HS-5 (cell line): ENCODE measurements at places on chromosomes 6 and 20.
A peak's percentile ranks its signal among the peaks of the same experiment; 100 is the strongest.

- DNase-seq: no peak
These were observed 336.7 kb downstream of the GJA1 start for GRCh38 chr6:121771937-121772720.

- DNase-seq: no peak
These were observed 217.2 kb downstream of the IBTK start for GRCh38 chr6:82030301-82030700.

DNA sequence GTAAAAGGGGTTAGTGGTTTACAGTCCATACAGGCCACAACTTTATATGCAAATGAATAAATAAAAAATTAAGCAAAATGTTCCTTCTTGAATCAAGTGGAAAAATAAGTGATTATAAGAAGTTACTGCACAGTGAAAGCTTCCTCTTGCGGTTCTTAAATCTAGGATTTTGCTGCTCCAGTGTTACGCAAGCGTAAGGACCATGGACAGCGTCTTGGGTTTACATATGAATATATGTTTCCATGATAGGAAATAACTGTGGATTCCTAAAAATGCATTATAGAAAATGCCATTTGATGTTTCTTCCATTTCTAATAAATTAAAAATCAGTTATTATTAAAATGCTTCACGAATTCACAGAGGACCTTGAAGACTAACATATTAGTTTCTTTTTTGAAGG is 176.6 kb upstream of the POU3F2 start:
- DNase-seq: no peak

DNA sequence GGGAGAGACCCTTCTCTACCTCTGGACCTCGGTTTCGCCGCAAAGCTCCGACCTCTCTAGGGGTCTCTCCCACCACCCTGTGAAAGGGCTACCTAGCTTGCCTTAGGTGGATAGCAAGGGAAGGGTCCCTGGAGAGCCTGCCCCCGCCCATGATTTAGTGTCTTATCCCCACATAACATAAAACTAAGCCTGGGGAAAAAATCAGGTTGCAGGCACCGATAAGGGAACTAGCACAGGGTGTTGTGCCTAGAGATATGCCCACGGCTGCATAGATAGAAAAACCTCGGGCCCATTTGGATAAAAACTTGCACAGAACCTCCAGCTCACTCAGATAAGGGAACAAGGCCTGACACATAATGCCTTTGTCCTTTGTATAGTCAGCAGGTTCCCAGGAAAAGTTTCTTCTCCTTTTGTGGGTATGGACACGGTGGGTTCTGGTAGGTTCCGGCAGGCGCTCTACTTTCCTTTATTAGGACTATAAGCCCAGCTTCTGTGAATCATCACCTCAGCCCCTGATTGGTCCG is 846 bp downstream of the ZSCAN31 start:
- no peak for DNase-seq

GRCh38 chr20:43963233-43963632 is 48.6 kb downstream of the TOX2 start:
- no peak for DNase-seq

- no peak for DNase-seq
These were observed 18.2 kb upstream of the MYB start for GRCh38 chr6:135162678-135163439.

GRCh38 chr20:33019465-33020277 is 11.8 kb upstream of the BPIFB6 start:
- no peak for DNase-seq

- no peak for DNase-seq
These were observed 562 bp downstream of the MOCS1 start for GRCh38 chr6:39933669-39934130.

DNA sequence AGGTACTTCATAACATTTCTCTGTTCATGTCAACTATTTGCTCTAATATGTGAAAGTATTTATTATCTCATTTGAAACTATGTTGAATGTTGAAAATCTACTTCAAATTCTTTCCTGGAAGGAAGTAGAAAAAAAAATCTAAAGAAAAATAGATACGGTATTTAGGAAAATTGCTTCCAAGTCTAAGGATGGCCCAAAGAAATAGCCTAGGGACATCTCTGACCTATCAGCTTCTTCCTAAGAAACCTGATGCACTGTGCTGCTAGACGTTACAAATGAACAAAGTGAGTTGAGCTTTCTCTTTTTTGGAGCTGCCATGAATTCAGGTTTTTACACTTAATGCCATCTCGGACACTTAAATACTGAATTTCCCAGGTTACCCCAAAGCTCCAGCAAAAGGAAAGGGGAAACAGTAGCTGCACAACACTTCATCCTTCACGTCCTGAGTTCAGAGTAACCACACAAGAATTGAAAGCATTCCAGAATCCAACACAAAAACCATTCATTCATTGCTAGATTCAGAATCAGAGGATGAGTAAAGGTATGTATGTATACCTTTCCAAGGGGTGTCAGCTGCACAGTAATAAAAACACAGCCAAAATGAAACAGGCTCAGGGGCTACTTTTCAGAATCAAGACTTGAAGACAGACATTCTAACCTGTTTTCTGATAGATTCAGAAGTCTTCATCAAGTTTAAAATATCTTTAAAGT is 7.9 kb downstream of the RMND1 start:
- DNase-seq: no peak

DNA sequence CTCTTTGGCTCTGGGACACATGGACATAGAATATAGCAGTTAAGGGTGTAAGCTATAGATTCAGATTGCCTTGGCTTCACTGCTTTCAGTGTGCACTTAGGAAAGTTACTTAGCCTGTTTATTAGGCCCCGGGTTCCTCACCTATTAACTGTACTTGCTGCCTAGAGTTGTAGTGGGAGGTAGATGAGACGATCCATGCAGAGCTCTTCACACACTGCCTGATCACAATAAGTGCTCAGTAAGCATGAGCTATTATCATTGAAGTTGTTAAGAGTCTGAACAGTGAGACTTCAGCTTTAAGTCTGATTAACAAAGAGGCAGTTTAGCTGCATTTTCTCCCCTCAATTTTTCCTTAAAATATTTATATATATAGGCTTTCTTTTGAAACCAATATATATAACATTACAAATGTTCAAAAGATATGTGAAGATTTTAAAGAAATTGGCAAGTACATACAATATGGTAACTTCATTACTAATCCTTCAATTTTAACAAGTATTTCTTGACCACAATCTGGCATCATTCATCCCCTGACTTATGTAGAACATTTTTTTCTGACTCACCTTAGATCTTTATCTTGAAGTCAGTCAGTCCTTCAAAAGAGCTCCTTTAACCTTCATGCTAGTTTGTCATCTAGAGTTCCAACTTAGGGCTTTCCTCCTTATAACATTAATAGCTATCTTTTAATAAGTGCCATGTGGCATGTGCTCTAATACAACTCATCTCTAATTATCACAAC is 20.5 kb upstream of the SUPT3H start:
- no peak for DNase-seq

DNA sequence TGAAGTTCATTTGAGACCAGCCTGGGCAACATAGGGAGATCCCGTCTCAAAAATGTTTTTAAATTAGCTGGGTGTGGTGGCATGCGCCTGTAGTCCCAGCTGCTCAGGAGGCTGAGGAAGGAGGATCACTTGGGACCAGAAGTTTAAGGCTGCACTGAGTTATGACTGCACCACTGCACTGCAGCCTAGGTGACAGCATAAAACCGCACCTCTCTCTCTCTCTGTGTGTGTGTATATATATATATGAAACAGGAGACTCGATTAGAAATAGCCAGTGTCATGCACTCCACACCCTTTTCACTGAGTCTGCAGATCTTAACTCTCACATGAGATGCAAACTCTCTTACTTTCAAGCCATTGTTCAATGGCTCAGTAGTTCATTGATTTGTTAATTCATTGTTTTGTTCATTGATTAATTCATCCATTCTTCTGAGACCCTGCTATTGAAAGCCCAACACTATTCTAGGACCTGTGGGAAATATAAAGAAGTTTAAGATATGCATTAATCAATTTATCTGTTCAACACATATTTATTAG is 52.4 kb upstream of the MRPS10 start:
- DNase-seq: no peak

DNA sequence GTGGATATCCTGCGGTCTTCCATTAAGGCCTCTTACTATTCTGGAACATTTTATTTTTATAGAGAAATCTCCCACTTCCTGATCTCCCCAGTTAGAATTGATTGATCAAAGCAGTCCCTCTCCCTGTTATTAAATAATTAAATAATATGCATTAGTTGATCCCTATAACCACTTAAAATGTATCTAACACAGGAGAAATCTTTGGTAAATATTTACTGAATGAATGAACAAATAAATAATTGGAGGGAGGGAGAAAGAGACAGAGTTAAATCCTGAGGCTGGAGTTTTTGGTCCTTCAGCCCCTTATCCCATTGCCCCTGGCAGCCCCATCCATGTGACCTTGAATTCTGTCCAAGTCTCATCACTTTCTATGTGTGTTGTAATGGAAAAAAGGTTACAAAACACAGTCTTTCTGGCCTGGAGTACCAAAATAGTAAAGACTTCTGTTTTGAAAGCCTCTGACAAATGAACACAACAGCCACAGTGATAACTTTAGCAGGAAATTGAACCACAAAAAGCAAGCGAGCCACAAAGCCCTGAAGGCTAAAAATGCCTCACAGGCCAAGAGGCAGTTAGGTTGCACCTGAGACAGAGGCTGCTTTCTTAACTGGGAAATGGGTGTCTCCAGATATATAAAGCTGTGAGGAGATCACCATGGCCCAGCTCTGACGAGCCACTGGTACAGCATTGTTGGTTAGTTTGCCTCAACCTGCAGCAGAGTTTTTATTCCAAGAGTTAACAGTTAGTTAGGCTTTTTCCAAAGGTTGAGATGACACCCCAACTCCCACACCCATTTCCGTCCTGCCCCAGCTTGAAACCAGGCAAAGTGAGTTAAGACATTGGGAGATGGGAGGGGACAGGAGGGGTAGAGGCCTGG is 11.3 kb downstream of the NT5E start:
- DNase-seq: no peak

DNA sequence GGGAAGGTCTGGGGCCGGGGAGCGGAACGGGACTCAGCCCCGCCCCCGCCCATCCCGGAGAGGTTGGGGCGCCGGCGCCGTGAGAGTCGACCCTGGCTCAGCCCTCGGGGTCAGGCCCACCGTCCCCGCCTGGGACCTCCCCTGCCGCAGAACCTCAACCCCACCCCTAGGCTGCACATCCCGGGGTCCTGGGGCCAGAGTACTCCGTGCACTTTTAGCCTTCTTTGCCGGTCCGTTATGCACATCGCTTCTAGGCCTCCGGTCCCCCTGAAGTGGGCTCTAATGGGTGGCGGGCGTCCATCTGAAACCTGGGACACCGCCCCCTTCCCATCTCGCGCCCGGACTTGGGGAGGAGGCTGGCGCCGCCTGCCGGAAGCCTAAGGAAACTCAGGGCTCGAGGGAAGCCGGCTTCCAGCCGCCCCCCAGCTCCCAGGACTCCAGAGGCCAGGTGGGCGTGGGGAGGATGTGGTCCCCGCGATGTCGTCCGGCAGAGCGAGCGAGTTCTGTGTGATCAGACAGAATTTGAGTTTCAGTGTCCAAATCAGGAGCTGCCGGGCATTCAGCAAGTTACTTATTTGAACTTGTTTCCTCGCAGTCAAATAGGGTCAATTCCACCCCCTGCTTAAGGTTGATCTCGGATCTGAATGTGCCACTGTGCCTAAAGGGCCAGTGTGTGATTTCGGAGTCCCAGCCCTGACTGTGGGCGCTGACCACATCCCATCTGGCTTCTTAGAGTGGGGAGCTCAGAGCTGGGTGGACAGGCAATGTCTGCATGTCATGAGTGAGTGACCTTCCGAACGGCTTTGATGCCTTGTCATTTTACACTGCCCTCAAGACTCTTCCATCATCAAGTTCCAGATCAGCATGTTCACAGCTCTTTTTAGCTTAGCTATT is 47.6 kb downstream of the CPXM1 start:
- no peak for DNase-seq

DNA sequence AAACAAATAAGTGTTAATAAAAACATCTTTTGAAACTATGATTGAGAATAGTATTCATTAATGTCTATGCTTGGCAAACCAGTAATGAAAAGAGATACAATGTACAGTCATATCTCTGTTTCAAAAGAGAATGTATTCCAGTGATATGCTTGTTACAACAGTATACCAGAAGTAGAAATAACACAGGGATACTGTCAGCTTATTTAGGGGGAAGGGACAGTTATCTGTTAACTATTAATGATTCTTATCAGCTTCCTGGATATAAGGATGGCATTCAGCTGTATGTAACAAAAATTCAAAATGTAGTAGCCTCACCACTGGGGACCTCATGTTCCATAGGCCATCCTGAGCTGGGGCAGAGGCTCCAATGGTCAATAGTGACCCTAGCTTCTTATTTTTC is 103.8 kb upstream of the TBX18 start:
- DNase-seq: no peak

DNA sequence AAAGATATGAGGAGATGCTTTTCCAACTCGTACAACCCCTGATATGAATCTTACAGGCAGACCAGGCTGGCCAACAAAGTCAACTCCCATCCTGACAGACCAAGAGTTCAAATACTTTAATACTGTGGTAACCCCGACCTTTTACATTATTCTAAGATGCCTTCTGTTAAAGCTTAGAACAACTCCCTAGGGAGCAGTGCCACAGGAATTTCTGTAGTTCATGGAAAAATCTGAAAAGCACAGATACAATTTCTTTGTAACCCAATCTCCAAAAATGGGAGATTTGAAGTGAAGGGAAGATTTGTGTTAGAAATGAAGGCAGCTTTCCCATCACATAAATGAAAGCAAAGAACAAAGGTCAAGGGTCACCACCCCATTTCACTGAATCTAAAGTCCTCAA is 151.3 kb upstream of the BEND6 start:
- DNase-seq: peak; percentile 36

DNA sequence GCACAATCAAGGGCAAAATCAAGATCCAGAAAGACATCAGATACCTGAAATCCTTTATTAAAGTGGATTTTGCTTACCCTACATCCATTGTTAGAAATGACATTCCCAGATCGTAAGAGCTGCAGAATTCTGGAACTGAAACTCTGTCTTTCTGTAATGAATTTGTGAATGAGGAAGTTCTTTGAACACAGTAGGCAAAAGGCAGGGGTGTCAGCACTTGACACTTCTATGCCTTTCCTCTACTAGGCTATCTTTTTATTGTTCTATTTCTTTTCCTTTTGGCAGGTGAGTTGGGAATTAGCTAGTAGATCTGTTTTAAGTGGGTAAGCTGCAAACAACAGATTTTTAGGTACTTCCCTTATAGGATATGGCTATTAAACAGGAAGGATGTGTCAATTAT is 126.3 kb downstream of the CARMIL1 start:
- DNase-seq: no peak
